ENCODE measurements at places on chromosomes 16 and 17. TPM values are rescaled to one million over a fixed set of nuclear protein-coding genes. Genes with fewer than 3 reads are reported as not detected.

Gene MYH11
- 63.2 TPM for total RNA-seq

DNA sequence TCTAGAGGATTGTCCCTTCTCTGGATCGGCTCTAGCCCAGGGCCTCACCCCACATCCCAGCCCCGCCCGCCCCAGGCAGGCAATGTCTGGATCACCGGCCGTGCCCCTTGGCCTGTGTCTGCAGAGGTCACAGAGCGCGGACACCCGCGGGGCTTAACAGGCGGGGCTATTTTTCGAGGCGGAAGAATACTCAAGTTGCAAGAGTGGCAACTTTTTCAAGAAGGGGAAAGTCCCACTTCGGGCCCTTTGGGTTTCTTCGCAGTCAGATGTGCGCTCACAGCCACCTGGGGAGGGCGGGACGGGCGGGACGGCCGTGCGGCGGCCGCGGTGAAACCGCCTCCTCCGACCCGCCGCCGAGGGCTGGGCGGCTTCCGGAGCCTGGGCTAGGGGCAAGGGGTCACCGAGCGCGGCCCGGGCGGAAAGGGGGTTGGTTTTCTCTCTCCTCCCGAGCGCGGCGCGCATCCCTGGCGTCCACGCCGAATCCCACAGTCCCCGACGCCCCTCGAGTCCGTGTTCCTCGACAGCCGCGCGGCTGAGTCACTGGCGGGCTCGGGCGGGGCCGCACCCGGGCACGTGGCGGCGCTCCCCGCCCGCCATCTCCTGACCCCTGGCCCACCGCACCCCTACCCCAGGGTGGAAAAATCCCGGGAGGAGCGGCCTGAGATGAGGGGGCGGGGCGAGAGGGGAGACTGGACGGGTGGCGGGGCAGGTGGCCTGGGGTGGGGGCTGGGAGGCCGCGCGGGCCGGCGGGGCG lies 1.2 kb upstream of the PFN1 start:
- peak; percentile 75 for DNase-seq
- H3K27me3 ChIP-seq = no peaks in the 10 kb centered on the region
- peak overlapping the region; percentile 98 for H3K27ac ChIP-seq
- H3K4me3 ChIP-seq = peak overlapping the region; percentile 98

GRCh38 chr16:11915114-11915643 lies 577 bp downstream of the GSPT1 start:
- H3K27ac ChIP-seq = peak overlapping the region; percentile 88
- H3K4me1 ChIP-seq = peaks cover 33% of the 10 kb centered on the region
- no peaks in the 10 kb centered on the region for H3K36me3 ChIP-seq
- H3K4me3 ChIP-seq = peak overlapping the region; percentile 99
- peak; percentile 42 for DNase-seq

DNA sequence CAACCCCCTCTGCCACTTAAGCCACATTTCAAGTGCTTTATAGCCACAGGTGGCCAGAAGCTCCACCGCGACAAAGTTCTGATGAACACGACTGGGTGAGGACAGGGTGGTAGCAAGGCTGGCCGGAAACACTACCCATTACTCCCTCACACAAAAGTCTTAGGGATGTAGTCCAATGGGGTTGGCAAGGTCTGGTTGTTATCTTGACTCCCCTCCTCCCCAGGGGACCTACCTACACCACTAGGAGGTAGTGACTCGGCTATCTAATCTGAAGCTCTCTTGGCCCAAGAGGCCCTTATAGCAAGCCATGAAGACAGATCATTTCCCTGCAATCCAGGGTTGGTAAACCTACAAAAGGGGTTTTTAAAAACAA lies 8.4 kb downstream of the LITAFD start:
- H3K27me3 ChIP-seq = no peaks in the 10 kb centered on the region
- no peak overlapping the region for H3K27ac ChIP-seq
- H3K36me3 ChIP-seq = peaks cover 40% of the 10 kb centered on the region
- H3K4me3 ChIP-seq = no peak overlapping the region

GRCh38 chr17:4833941-4834680 lies 971 bp downstream of the MINK1 start:
- H3K36me3 ChIP-seq = no peaks in the 10 kb centered on the region
- DNase-seq = peak; percentile 25

DNA sequence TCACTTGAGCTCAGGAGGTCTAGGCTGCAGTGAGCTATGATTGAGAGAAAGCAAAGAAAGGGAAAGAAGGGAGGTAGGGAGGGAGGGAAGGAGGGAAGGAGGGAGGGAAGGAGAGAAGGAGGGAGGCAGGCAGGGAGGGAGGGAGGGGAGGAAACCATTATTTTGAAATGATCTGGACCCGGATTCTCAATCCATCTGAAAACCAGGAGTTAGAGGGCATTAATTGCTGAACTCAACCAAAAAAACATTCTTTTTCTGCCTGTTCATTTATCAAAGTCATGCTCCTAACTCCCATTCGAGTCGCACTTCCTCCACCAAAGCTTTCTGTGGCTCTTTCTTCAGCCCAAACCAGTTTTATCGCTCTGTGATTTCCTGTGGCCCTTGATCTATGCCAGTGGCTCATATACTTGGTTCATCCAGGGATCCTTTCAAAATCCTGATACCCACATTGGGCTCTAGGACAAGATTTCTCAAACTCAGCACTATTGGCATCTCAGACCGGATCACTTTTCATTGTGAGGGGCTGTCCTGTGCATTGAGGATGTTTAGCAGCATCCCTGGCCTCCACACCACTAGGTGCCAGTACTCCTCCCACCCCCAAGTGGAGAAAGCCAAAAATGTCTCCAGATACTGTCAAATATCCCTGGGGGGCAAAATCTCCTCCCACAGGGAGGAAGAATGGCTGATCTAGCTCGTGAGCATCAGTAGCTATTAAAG lies 38.2 kb downstream of the CMTM4 start:
- H3K36me3 ChIP-seq = no peaks in the 10 kb centered on the region
- no peaks in the 10 kb centered on the region for H3K27me3 ChIP-seq
- no peak overlapping the region for H3K4me3 ChIP-seq
- peaks cover 56% of the 10 kb centered on the region for H3K4me1 ChIP-seq
- DNase-seq = no peak

DNA sequence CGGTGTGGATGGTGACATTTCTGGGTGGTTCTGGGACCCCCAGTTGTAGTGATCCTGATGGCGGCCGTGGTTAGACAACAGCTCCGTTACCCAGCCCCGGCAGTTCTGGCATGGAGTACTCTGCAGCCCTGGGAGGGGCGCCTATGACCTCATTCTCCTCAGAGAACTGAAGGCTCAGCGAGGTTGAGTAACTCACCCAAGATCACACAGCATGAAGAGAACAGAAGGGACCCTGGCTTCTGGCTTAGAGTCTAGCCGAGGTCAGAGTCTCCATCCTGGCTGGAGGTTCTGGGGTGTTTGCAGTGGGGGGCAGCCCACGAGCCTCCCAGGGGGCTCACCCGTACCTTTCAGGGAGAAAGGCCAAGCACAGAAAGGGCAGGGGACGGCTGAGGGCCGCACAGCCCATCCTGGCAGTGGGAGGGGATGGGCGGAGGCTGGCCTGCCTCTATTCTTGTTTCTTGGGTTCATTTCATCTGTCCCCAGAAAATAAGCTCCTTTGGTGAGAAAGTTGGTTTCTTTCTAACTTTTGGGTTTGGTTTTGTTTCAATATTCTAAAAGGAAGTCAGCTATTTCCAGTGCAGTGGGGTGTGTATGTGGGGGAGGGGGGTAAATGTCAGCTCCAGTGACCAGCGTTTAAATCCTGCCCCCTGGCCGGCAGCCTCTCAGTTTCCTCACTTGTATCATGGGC lies 13.2 kb downstream of the ZFPM1 start:
- no peak for DNase-seq
- H3K27me3 ChIP-seq = no peaks in the 10 kb centered on the region
- H3K4me1 ChIP-seq = no peaks in the 10 kb centered on the region
- no peak overlapping the region for H3K27ac ChIP-seq
- H3K36me3 ChIP-seq = no peaks in the 10 kb centered on the region

All from thyroid gland (tissue), 4 donors.